ENCODE measurements at places on chromosomes 6 and 20.

DNA sequence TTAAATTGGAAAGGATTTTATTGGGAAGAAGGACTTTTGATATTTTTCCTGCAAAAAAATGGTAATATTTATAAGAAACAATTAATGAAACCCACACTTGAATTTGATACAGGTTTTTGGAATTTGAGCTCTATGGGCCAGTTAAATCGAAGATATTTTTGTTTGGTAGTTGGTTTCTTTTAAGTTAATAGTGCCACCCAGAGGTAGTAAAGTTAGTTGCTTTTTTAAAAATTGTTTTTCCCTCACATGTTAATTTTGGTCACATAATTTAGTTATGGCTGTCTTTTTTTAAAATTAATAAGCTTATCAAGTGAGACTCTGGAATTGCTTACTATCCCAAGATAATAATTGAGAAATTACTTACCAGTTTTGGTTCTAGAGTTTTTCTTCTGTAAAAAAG lies 7.1 kb downstream of the PRIM2 start:
- DNase-seq, result no peak

DNA sequence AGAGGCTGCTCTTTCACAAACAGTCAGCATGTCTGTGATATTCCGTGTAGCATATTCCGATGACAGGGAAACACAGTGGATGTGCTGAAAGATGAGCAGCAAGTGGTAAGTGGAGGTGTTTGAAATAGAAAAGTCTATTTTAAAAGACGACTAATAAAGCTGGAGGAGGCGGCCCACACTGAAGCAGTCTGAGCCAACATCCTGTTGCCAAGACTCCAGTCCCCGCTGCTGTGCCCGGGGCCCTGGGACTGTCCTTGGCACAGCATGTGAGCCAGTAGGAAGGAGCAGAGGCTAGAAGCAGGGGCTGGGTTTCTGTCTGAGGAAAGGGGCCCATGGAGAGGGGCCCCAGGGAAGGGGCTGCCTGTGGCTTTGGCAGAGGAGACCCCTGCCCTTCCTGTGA lies 351.5 kb upstream of the CHD6 start:
- no peak for DNase-seq

DNA sequence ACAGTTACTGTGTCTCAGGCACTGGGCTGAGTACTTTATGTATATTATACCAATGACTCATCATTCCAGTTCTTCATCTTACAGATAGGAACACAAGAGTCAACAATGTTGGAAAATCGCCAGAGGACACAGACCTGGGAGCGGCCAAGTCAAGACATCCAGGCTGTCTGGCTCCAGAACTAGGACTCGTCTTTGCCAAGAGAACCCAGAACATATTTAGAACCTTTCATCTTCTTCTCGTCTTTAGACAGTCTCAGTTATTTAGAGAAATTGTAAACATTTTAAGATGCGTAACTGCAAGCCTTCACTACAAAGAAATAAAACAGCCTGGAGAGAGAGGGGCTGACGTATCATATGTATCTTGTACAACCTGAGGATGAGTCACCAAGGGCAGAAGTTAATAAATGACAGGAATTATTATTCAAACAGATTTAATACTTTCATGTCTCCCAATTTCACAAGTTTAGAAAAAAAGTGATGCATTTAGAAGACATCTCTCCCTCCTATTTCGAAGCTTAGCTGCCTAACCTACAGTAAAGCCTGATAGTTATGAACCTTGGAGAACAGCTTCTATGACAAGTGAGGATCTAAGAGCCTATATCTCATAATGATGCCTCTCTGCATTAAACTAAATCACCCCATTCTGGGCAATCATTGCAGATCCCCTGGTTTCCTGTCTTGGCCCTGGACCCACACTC lies 43.4 kb downstream of the SLC22A3 start:
- no peak for DNase-seq

GRCh38 chr6:64254558-64254957 lies 619.0 kb downstream of the PHF3 start:
- no peak for DNase-seq

DNA sequence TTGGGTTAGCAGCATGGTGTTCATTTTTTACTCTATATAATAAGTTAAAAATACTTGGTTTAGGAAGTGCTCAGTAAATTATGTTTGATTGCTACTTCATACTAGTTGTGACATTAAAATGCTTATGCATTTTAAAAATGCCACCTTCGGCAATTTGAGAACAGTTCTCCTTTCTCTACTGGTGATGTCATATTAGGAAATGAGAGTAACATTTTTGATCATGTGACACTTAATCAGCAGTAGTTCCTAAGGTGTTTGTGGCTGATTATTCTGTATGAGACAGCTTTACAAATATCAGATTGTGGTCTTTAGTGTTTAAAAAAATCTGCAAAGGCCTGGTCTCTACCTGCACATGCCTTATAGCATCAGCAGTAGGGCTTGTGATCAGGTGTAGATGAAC lies 4.4 kb downstream of the GZF1 start:
- no peak for DNase-seq

All from activated CD4-positive, CD25-positive, alpha-beta regulatory T cell (primary cell).